ENCODE measurements at places on chromosomes 5 and 9.

DNA sequence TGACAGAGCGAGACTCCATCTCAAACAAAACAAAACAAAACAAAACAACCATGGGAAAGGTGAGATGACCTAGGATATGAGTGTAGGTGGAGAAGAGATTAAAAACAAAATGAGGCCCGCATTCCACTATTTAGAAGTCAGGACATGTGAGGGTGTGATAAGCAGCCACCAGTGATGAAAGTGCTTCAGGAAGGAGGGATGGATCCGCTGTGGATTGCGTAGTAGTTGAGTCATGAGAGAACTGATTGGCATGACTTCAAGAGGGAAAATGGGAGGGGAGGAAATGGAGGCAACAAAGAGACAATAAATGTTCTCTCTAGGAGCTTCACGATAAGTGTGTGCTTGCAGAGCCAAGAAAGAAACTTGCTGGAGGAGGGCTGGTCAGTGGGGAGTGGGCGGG is 367.6 kb downstream of the ARL15 start:
- no peak for DNase-seq

GRCh38 chr9:107172160-107172978 is 110.7 kb upstream of the RAD23B start:
- peak; percentile 79 for DNase-seq

DNA sequence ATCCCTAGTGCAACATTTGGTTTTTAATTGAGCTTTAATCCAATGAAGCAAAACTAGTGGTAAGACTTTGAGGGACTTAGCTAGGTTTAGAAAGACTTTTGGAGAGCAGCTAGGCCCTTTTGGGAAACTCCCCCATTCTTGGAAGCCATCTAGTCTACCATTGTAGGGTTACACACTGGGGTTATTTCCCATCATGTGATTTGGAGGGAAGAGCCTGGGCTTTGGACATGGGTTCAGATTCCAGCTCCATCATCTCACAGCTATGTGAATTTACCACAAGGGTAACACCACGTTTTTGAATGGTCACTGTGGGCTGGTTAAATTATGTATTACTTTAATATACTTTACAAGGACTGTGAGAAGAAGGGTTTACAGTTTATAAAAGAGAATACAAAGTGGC is 18.3 kb upstream of the TNFSF15 start:
- DNase-seq = no peak

DNA sequence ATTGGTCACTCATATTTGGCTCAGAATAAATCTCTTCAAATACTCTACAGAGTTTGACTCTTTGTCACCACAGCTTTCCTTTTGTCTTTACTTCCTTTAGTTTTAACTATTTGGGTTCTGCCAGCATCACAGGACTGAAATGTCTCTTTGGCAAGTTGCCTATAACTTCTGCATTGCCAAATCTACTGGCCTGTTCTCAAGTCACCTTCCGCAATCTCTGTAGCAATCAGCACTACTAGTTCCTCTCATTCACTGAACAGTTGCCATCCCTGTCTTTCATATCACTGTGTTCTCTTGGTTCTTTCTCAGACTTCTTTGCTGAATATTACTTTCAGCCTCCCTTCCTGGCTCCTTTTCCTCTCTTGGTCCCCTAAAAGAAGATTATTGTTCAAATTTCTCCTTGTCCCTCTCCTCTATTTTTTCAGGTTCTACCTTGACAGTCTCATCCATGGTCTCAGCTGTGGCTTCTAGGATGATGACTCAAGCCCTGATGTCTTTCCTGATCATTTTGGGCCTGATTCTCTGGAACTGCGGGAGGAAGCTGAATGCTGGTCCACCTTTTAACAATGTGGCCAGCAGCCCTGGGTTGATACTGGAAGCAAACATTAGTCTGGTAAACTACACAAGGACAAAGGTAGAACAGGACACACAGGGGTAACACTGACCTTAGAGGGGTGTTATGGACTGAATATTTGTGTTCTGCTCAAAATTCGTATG is 44.0 kb upstream of the LIFR start:
- DNase-seq = no peak

DNA sequence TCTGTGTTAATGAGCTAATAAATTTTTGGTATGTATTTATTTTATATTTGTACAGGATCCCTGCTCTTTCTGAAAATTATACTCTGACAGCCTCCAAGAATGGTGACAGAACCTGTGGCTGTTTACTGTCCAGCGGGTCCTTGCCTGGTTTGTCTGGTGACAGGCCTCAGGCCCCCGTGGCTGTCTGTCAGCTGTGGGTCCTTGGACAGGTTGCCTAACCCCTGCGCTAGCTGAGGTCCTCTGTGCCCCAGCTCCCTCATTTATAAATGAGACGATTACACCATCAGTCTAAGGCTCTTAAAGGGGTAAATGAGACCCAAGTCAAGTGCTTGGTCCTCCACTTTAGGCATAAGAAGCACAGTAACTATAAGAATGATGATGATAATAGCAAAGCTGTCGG is 125.1 kb upstream of the COL5A1 start:
- DNase-seq = no peak

DNA sequence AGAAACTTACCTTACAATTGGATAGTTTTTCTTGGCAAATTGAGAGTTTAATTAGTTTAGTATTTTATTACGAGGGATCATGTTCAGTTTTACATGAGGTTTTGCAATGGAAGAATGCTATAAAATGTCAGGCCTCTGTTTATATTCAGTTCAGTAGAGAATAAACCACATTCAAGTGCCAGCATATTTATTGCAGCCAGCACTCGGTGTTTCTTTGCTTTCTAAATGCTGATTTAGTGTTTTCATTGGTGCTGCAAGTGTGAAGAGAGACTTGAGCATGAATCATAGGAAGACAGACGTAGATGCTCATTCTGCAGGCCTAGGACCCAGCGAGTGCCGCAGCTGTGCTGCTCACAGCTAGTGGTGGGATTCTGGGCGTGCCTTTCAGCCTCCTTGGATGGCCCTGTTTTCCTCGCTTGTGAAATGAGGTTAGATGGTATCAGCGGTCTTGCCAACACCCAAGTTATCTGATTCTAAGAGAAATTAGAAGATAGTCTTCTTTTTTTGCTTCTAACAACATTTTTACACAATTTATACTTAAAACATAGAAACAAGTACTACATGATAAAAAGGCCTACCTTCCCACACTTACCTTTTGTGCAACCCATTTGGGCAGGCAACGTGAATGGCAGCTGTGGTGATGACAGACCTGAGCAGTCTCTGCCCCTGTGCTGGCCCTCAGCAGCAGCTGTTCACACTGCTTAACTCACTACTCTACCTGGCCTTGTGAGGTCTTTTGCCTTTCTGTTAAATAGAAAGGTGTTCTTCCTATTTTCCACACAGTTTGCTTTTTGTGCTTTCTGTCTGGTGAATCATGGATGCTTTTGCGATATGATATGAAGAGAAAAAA is 26.8 kb upstream of the TNFAIP8 start:
- peak; percentile 74 for DNase-seq

DNA sequence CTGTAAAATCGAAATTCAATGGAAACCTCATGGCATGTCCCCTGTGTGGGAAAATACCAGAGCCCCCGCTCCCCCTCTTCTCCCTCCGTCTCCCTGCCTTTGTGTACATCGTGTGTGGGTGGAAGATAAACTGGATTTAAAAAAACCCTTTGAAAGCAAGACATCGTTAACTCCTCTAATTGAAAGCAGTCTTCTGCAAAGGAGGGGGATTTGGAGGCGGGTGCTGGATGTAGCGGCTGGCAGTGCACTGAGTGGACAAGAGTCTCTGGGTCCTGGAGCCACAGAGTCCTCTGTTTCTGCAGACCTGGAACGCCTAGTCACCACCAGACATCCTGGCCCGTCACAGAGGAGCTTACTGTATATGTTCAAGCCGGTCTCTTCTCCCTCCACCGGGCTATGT is 169.4 kb downstream of the PAPPA start:
- no peak for DNase-seq

GRCh38 chr5:8829323-8830029 is 716.4 kb downstream of the SEMA5A start:
- no peak for DNase-seq

DNA sequence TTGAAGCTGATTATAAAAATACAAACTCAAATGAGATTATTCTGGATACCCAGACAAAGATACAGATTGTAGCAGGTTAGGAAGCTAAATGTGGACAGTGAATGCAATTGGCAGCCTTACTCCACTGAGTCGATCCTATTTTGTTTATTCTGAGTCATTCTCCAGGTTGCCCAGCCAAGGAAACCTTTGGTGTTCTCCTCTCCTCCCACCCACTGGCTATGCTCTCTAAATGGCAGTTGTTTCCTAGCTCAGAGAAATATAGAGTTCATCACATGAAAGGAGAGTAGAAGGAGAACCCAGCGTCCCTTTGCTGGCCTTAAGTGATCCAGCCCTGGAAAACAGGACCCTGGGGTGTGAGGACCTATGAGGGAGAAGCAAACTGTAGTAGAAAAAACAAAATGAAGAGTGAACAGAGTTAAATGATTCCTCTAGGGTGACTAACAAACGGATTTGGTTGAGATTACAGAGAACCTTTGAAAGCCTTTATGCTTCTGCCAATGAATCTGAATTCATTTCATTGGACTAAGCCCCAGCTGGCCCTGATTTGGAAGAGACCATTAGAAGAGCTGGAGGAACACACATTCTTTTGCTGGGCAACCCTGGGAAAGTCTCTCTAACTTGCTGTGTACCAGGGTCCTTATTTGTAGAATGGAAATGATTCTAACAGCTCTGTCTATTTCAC is 95.1 kb downstream of the BRINP1 start:
- DNase-seq = no peak

- no peak for DNase-seq
Measured at GRCh38 chr9:19769213-19769612, 19.6 kb downstream of the SLC24A2 start.

- no peak for DNase-seq
Measured at GRCh38 chr5:64869419-64869818, 100.7 kb downstream of the CWC27 start.

DNA sequence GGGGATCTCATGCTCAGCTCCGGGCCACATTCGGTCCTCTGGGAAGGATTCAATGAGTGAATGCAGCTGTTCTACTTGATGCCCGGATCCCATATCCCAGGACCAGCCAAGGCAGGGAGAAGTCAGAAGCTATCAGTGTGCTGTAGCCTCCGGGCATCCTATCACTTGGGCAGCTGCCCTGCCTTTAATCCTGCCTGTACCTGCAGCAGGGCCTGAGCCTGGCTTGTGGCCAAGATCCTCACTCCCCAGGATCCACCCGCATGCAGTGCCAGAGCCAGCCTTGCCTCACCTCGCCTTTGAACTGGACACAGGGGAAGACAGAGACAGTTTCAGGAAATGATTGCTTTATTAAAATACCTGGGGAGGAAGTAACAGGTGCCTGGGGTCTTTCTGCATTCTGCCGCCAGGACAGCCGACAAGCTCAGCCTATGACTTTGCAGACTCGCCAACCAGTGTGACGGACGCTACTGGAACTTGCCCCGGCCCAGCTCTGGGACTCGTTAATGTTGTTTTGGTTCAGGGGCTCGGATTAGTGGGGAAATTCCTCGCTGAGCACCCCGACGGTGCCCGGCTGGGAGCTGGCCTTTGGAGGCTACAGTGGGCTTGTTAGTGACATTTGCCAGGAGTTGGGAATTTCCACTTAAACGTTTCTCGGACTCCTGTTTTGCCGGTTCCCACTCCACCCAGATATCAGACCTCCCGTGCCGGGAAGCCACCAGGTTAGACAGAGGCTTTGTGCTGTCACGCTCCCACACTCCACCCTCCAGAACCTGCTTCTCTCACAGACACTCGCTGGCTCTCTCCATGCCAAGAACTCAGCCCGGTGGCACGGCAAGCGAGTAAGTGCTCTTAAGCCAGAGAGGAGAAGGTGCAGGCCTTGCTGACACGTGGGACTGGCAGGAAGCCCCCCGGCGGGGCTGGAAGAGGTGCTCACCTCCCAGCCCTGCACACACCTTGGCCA is 721 bp downstream of the PTGES start:
- DNase-seq = no peak

GRCh38 chr9:75027187-75028107 is 646 bp downstream of the CARNMT1 start:
- peak; percentile 66 for DNase-seq

DNA sequence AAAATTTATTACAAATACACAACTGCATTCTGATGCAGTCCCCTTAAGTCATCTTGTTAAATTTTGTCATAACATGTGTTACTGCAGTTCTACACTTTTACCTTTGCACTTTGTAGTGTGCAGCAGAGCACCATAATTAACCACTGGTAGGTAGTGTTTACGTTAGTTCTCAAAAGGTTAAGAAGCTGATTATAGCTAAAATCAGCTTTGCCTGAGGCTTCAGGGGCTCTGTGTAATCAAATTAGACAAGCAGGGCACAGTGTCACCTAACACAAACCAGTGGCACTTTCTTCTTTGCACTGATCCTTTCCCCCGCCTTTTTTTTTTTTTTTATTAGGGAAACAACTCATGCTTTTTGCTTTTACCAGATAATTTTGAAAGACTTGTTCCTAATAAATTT is 26.1 kb downstream of the POU5F2 start:
- DNase-seq = no peak

DNA sequence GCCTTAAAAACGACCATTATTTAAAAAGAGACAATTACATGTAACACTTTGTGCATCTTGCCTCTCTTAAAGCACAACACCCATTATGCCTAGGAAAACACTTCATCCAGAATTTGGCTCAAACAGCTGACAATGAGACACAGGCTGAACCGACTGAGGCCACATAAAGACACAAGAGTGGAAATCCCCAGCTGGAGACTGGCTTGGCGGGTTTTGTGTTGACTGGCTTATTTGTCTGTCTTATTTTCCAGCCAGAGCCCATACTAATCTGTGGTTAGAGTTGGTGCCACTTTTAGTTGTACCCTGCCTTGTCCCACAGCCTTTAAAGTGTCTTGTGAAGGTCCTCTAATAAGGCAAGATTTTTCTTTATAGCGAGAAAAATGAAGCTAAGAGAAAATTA is 21.2 kb downstream of the TRIM14 start:
- DNase-seq = peak; percentile 53

GRCh38 chr9:133892193-133892920 is 99.8 kb downstream of the VAV2 start:
- DNase-seq = no peak

GRCh38 chr5:43193181-43193893 is 1.3 kb downstream of the NIM1K start:
- DNase-seq = peak; percentile 55

DNA sequence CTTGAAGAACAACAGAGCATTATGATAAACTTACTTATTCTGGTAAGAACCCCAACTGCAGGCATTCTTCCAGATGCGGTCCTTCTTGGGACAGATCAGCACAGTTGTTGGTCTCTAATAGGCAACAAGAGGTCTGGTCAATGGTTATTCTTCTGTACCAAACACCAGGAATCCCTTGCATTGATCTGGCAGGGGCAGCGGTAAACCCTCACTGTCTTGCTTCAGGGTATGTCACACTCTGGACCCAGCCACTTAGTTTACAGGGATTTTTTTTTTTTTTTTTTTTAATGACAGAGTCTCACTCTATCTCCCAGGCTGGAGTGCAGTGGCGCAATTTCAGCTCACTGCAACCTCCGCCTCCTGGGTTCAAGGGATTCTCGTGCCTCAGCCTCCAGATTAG is 1.3 kb upstream of the FAM193B start:
- DNase-seq = no peak

GRCh38 chr5:37717613-37718431 is 122.0 kb downstream of the GDNF start:
- DNase-seq = no peak

Measured in stimulated activated CD8-positive, alpha-beta memory T cell treated with anti-CD3 and anti-CD28 coated beads, Interleukin-4, amount 100 ng/mL, for 48 hours (primary cell).